ENCODE measurements at places on chromosomes 3 and 15.

DNA sequence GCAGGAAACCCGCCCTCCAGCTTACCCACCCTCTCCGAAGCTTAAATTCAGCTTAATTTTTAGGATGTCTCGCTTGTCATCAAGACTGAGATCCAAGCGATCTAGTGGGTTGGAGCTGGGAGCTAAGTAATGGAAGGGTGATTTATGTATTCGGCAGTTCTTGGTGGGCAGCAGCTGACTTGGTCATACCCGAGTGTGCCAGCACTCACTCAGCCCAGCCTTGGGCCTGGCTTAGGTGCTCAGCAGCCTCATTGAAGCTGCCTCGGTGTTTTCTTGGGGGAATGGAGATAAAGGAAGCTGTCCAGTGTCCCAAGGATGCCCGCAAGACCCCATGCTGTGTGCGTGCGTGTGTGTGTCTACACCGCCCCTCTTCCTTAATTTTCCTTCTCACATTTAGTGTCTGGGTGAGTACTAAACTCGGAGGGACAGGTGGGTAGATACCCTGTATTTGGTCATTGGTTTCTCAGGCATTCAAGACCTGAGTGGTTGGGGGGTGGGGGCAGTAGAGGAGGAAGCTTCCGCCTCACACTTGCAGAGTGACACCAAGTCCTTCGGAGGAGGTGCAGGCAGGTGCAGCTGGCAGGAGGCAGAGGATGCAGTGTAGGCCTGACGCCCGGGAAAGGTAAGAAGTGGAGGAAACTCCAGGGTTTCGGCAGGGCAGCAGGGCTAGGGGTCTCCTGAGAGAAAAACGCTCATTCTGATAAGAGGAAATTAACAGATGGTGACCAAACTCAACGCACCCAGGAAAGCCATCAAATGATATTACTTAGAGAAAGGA lies 92.8 kb downstream of the PCSK6 start:
- no peak for DNase-seq

- no peak for DNase-seq
Measured at GRCh38 chr3:192372616-192373015, 354.7 kb downstream of the FGF12 start.

- no peak for DNase-seq
Measured at GRCh38 chr3:143849854-143850549, 1.7 kb upstream of the SLC9A9 start.

DNA sequence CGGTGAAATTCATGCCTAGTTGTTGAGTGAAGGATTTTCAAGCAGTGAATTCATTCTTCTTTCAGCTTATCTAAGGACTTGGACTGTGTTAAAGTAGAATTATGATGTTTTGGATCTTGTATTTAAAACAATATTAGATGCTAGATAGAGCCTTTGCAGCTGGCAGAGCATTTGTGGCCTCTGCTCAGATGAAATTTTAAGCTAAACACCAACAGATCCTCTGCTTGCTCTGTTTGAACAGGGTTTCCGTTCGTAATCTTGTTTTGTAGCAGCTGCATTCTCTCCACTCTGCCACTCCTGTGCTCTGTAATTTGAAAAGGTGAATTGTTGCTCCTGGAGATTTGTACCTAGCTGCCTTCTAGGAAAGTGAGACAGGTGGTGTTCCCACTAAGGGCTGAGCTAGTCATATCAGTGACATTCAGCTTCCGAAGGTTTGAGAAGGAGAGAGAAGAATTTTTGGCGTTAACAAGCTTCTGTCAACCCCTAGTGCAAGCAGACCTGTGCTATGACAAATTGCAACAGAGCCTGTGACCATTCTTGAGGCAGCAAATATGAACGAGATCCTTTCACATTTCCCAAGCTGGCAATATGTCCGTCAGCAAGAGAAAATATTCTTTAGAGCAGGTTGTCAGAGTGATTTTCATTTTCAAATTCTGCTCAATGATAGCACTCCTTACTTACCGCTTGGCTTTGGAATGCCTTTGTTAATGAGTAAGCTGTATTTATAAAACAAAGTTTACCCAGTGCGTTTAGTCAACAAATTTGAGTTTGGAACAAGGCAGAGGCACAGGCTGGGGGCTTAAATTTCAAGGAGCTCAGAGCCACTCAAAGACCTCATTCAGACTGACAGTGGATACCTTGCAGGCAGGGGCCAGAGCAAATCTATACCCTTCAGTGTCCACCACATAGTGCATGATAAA lies 5.3 kb downstream of the CHST2 start:
- DNase-seq = no peak

- no peak for DNase-seq
Measured at GRCh38 chr3:12370758-12371157, 81.9 kb downstream of the PPARG start.

DNA sequence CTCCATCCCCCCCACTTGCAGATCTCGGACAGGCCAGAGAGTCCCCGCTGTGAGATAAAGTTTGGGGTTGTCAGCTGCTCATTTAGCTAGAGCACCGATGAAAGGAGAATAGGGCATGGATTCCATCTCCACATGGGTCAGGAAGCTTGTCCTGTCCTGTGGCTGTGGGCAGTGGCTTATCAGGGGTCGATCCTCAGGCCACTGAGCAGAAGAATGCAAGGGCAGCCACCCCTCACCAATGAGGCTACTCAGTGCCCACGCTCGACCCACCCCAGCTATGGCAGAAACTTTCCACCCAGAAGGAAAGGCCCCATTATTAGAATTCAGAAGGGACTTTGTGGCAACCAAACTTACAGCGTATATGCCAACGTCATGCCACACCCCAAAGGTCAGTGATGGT lies 43.3 kb downstream of the CPN2 start:
- DNase-seq = no peak

- no peak for DNase-seq
Measured at GRCh38 chr3:16515885-16516420, 2.5 kb upstream of the RFTN1 start.

- no peak for DNase-seq
Measured at GRCh38 chr3:196843435-196844110, 24.1 kb upstream of the SENP5 start.

DNA sequence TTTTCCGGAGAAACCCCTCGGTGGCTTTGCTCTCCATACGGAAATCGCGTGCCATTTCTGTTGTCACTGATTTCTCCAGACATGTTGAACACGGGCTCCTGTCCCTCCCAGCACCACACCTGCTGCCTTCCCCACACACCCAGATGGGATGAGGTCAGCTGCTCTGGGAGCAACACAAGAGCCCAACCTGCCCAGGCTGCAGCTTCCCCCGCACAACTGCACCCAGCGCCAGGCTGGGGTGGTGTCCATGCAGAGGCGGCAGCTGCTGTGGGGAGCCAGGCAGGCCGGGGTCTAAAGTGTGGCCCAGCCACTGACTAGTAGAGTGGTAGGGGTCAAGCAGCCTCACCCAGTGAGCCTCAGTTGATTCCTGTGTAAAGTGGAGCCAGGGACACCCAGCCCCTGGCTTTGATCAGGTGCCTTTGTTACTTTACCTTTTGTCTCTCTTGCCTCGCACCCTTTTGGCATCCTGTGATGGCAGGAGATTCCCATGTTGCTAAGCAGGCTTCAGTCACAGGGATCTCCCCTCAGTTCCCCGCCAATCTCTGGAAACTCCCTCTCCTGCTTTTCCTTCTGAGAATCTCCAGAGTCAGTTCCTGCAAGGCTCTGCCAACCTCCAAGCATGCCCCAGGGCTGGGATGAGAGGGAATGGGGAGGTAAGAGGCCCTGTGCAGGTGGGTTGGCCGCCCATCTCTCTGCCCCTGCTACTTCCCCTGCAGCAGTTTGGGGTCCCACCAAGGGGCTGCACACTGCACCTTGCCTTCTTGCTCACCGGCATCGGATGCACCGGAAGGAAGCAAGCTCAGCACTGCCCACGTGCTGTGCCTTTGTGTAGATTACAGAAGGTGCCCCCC lies 91.8 kb upstream of the ALDH1A3 start:
- DNase-seq = no peak
